ENCODE measurements at places on chromosomes 12 and 14.
A peak's percentile ranks its signal among the peaks of the same experiment; 100 is the strongest.

DNA sequence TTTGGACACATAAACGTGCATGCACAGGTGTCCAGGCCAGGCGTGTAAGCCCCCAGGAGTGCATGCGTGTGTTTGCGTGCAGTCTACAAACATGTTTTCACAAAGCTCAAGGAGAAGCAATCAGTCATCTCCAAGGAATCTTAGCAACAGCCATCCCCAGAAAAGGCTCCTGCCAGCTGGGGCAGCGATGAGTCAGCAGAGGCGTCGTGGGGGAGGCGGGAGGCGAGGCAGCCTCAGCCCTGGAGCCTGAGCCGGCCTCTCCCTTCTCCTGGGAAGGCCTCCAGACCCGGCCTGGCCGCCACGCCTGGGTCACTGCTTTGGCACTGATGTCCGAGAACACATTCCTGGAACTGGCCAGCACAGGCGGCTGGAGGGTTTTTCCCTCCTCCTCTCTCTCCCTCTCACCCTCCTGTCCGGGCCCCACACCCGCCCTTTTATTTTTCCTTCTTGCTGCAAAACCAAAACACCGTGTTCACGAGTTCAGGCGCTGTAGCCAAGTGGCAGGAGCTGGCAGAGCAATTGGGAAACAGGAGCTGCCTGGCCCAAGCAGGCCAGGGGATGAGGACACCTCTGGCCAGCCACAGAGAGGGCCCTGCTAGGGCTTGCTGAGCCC lies 92.7 kb downstream of the LRRC74A start:
- DNase-seq = peak; percentile 99

DNA sequence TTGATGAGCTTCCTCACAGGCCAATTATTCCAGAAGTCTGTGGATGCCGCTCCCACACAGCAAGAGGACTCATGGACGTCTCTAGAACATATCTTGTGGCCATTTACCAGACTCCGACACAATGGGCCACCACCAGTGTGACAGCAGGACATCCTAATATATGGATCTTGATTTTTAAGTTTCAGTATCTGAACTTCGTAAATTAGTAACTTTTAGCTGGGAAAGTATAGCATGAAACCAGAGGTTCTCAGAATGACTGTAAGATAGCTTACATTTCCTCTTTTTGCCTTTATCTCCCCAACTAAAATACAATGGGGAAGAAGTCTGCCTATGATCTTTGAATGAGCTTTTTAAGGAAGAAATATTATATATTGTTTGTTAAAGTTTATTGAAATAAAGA lies 87.0 kb downstream of the DNAI7 start:
- no peak for DNase-seq

DNA sequence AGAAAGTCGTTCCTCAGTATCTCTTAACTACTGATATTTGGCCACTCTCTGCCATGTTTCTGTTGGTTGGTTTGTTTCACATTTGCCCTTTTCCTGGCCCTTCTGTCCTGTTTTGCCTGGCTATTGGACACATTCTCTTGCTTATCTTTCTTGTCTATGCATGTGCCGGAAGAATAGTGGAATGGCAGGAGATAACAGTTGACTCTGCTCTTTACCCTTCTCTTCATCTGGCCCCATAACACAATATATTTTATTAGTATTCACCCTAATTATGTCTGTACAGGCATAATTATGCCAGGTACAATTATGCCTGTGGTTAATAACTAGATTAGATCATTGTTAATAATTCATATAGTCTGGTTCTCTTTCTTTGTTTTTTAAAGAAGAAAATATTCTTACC lies 243.5 kb upstream of the LMO3 start:
- no peak for DNase-seq

DNA sequence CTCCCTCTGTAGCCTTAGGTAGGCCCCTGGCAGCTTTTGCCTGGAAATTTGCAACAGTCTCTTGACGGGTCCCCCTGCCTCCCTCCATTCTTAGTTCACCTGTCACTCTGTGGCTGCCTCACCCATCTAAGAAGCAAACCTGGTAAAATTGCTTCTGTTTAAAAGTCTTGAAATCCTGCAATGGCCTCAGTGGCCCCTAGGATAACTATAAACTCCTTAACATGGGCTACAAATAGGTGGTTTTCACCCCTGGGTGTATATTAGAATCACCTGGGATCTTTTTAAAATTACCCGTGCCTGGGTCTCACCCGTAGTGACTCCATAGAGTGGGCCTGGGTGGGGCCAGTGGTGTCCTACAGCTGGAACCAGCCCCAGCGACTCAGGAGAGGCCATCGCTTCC lies 332.7 kb downstream of the CACNA1C start:
- no peak for DNase-seq

DNA sequence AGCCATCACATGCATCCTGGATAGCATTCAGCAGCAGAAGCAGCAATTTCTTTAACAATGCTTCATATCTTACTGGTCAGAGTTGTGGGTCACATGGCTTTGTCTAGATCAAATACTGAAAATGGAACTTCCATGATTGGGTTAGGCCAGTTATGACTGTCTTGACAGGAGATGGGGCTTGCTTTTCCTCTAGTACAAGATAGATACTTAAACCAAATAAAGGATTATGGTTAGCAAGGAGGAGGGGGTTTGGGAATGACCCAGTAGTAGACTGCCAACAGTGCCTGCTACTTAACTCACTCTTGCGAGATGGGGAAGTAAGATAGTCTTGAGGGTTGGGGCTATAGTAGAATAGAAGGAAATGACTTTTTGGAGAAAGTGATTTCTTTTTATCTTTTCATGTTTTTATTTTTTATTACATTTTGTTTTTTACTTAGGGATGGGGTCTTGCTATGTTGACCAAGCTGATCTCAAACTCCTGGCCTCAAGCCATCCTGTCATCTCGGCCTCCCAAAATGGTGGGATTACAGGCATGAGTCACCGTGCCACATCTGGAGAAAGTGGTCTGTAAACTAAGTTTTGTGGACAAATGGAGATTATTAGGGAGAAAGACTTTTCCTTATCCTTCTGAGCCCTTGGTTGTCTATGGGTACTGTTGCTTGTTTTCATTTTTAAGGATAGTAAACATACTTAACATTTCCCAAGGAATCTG lies 37.6 kb downstream of the WNK1 start:
- DNase-seq = no peak

GRCh38 chr14:39762576-39763401 lies 330.6 kb upstream of the FBXO33 start:
- no peak for DNase-seq

GRCh38 chr12:53399896-53400295 lies 19.9 kb downstream of the SP1 start:
- DNase-seq = no peak

DNA sequence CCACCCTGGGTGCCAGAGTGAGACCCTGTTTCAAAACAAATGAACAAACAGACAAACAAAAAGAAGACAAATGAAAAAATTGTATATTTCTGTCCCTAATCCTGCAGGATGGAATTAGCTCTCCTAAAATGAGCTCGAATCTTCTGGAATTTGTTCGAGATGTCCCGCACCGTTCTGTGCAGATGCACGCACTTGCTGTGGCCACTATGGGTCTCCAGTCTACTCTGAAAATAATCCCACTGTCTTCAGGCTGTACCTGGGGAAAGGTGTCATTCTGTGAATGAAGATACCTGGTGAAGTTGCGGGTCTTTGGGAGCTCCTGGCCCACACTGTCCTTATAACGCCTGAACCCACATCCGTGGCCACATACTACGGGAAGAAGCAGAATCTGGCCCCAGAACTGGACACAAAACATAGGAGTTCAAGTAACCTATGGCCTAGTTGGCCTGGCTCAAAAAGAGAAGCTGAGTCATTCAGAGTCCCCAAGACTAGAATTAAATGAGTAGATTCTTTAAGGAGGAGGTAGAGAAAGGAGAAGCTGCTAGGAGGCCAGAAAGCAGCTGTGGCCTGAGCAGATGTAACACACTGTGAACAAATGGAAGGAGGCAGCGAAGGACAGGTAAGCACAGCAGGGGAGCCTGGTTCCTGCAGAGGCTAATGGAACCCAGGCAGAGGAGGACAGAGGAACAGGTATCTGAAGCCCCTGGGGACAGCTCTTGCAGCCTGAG lies 108.6 kb downstream of the FOXN3 start:
- no peak for DNase-seq

- DNase-seq = no peak
Measured at GRCh38 chr14:49896966-49897365, 4.1 kb downstream of the ARF6 start.

DNA sequence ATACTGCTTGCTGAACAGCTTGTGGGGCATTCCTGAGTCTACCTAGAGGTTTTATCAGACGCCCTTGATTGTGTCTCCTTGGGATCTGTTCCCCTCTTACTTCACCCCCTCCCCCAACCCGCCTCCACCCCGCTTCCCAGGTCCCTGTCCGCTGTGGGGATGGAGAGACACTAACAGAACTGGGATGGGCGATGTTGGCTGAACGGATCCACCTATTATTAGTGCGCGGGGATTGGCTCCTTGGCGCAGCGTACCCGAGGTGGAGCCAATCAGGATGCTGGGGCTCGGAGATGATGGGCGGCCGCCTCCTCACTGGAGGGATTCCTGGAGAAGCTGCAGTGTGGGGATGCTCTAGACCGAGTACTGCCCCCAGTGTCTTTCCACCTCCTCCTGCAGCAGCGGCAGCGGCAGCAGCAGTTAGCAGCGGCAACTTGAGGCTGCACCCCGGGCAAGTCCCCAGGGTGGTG lies at the start of gene SYT1:
Gene SYT1, plus strand, starts transcription at position 372 of the 467 bp plus-strand sequence.
- DNase-seq = peak; percentile 86

- no peak for DNase-seq
Measured at GRCh38 chr12:81942594-81942993, 183.4 kb upstream of the PPFIA2 start.

DNA sequence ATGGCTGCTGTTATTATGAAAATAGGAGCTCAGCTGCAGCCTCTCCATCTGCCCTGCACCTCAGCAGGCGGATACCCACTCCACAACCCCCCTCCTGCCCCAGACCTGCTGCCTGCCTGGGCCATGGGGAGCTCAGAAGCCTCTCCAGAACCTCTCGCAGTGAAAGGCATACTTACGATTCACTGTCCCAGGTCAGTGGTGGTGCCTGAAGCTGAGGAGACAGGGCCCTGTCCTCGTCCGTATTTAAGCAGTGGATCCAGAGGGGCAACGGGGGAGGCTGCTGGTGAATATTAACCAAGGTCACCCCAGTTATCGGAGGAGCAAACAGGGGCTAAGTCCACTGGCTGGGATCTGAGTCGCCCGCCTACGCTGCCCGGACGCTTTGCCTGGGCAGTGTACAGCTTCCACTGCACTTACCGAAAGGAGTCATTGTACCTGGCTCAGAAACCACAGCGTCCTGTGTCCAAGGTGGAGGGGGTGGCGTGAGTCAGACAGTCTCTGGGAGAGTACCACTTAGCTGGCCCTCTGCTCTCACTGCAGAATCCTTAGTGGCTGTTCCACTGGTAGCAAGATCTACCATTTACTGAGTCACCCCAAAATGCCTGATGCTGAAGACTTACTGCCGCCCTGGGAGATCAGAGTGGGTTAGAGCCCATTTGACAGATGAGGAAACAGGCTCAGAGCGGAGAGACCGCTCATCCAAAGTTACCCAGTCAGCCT lies at the start of gene SERPINA1:
Gene SERPINA1, minus strand, starts transcription at position 219 of the 720 bp plus-strand sequence. CDS start 5,365 bp downstream, outside the sequence.
- DNase-seq = no peak

GRCh38 chr14:70416338-70416724 lies 559 bp downstream of the SYNJ2BP start:
- no peak for DNase-seq

DNA sequence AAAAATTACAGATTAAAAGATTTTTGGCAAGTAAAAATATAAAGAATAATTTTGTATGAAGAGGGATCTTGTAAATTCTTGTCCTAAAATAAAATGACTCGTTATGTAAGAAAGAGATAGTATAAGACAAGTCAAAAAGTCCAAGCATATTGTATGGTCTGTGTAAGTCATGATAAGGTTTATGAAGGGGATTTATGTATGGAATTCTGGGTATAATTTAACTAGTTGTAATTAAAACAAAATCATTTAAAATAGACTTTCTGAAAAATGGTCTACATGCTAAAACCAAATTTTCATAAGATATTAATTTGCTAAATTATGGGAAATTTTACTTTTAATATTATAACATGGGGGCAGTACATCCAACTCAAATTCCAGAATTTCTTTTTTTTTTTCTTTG lies 17.6 kb upstream of the PEX5 start:
- no peak for DNase-seq

DNA sequence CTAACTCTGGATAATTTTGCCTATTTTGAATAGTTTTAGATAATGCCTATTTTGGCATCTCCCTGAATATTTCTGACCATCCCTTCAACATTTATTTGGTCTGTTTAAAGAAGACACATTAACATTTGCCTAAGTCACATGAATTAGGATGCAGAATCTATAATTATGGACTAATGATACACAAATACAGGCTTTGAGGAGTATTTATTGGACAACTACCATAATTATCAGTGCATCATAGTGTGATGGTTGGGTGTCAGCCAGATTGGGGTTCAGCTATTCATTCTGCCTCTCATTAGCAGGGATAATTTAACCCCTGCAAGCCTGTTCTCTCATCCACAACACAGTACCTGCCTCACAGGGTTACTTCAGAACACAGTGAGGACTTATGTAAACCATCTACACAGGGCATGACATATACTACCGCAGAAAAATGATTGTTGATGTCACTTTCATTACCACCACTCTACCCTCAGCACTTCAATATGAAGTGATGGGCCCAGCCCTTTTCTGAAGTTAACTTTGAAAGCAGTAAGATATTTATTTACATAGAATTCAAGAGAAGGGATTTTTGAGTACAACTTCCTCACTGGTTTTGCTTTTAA lies 14.4 kb downstream of the PRKCH start:
- DNase-seq = no peak

DNA sequence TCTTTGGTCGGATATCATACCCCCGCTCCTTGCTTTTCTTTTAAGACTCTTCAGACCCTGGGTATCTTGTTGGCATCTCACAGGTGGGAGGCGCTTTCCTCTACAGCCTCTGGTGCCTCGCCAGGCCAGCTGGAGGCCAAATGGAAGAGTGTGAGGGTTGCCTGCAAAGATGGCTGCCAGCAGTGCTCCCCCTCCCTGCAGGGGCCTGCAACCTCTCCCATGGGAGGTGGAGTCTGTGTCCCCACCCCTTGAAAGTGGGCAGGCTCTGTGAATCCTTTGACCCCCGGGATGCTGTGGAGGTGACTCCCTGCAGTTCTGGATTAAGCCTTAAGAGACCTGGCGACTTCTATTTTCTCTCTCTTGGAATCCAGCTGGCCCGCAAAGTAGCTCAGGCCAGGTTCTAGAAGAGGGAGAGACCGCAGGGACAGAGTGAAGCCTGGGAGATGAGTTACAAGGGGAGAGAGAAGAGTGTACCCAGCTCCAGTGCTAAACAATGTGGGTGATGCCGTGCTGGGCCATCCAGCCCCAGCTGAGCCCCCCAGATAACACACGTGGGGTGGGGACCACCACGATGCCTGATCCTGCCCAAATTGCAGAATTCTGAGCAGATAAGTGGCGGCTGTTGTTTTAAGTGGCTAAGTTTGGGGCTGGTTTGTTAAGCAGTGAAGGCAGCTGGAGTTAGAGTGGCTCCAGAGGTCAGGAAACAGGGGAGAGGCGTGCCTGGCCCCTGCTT lies 37.9 kb upstream of the NCOR2 start:
- no peak for DNase-seq

DNA sequence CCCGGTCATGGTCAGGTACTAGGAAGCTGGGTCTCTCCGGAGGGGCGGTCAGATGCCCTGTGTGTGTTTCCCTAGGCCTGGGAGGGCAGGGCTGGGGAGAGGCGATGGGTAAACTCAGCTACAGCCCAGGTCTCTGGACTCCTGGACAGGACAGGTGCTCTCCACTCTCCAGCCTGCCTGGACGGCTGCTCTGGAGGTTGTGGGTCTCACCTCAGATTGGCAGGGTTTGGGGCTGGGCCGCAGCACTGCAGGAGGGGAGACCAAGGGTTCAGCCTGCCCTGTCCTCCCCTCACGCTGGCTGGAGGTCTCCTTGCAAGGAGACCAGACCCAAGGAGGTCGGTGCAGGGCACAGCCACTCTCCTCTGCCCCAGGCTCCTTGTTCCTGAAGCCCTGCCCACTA lies 7.8 kb downstream of the KRT80 start:
- no peak for DNase-seq

- no peak for DNase-seq
Measured at GRCh38 chr14:87108726-87109125, 884.3 kb downstream of the GALC start.

Data from vagina (tissue), 2 donors.